ENCODE measurements at places on chromosomes 7 and 10.

DNA sequence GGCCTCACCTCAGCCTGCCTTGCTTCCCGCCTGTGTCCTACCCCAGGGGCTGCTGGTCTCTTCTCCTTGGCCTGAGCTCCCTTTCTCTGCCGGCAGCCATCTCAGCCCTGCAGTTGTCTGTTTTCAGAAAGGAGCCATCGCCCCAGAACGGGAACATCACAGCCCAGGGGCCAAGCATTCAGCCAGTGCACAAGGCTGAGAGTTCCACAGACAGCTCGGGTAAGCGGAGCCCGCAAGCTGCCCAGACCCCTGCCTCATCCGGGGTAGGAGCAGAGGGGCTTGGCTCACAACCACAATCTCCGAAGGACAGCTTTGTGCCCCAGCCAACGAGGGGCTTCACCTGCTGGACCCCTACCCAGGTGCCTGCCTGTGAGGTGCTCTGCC, 5.3 kb upstream of the DEPP1 start:
- no peak for DNase-seq

GRCh38 chr7:11203224-11203623, 229.6 kb downstream of the PHF14 start:
- no peak for DNase-seq

GRCh38 chr10:74917481-74918077, 91.2 kb downstream of the KAT6B start:
- no peak for DNase-seq

DNA sequence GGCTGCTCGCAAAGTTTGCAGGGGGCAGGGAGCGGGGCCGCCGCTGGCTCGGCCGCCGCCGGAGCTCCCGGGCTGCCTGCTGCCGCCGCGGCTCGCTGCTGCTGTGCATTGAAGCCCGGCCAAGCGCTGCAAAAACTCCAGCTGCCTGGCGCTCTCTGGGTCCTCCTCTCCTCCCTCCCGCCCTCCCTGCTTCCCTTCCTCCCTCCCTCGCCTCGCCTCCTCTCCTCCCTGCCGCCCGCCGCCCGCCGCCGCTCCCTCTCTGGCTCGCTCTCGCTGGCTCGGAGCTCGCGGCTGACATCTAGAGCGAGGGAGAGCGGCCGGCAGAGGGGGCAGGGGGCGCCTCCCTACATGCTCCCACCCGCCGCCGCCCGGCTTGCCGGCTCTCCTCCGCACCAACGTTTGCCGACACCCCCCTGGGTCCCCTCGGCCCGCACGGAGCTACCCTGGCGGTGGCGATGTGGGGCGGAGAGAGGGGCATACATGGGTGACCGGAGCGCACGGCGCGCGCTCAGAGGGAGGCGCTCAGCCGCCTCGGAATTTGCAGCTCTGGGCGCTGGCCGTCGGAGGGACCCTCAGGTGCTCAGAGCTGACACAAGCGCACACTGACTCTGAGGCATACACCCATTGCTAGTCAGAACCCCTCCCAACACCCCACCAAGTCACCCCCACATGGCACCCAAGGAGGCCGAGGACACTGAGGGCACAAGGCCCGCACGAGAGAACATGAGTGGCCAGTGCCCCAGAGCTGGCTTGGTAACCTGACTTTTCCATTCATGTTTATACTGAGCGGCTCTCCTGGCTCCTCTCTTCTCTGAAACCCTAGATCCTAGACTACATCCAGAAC, 1.2 kb upstream of the PLXNA4 start:
- no peak for DNase-seq

- DNase-seq: no peak
These were observed 31.2 kb downstream of the MGAM2 start for GRCh38 chr7:142142702-142143101.

GRCh38 chr7:25944777-25945515, 207.1 kb upstream of the NFE2L3 start:
- no peak for DNase-seq

- no peak for DNase-seq
These were observed 296.6 kb upstream of the ETV1 start for GRCh38 chr7:14286036-14286435.

- DNase-seq: peak; percentile 71
These were observed 11.9 kb downstream of the FLNC start for GRCh38 chr7:128841921-128842673.

DNA sequence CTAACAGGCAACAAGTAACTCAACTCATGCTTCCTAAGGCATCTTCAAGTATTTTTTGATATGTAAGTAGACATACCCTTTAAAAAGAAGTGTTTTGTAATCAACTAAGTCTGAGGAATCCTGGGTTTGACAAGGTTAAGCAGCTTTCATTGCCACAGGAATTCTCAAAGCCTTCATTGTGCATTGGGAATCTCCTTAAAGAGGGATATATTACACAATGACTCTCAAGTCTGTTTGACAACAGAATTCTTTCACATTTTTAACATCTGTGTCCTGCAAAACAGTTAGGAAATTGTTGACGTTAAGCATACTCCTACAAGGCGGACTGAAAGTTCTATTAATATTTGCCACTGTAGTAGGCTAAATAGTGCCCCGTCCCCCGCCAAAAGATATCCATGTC, 71.4 kb downstream of the SGMS1 start:
- DNase-seq: no peak

GRCh38 chr7:156764016-156764669, 123.6 kb downstream of the RNF32 start:
- no peak for DNase-seq

GRCh38 chr7:17528636-17529035, 230.2 kb downstream of the AHR start:
- no peak for DNase-seq

DNA sequence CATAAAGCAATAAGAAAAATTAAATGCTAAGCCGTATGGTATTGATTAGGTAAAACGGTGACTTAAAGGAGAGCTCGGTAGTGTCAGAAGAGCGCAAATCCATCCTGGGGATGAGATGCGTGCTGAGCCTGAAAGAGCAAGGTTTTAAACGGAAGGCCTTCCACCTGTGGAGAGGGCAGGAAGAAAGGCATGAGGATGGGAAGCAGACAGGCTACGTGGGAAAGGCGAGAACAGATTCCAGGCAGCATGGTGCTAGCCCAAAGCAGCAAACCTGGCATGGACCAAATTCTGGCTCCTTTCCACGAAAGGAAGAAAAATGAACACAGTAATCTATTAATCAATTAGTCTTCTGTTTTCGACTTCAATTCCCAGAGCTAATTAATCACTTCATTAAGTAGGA, 103.5 kb downstream of the HIPK2 start:
- DNase-seq: no peak

- no peak for DNase-seq
These were observed 30.9 kb downstream of the TRIM8 start for GRCh38 chr10:102675011-102675665.

- DNase-seq: no peak
These were observed 241.9 kb upstream of the SLC26A5 start for GRCh38 chr7:103687951-103688350.

All from suppressor macrophage treated with lipopolysaccharide for 1 hour (primary cell).